Ureter (tissue), 1 donor: ENCODE measurements at places on chromosomes 7 and 10. TPM values are rescaled to one million over a fixed set of nuclear protein-coding genes. Genes with fewer than 3 reads are reported as not detected.

- no peak for DNase-seq
These were observed 129.2 kb upstream of the COL1A2 start for GRCh38 chr7:94265456-94265855.

The MMP21 gene
- not detected for total RNA-seq

- DNase-seq, result peak; percentile 53
These were observed 1378.7 kb downstream of the XPNPEP1 start for GRCh38 chr10:108544500-108545120.

DNA sequence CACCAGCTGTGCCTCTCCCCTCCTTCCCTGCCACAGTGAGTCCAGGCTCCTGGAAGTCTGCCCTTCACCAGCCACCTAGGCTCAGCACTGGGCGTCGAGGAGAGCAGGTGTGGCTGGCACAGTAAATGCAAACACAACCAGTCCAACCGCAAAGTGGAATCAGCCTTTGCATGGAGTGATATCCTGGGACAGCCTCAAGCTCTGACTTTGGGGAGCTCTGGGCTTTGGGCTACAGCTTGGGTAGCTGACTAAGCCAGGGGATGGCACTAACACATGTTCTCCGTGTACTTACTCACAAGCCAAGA lies 312.4 kb downstream of the KCNMA1 start:
- no peak for DNase-seq

GRCh38 chr10:63798599-63799498 lies 277.6 kb downstream of the REEP3 start:
- peak; percentile 73 for DNase-seq

DNA sequence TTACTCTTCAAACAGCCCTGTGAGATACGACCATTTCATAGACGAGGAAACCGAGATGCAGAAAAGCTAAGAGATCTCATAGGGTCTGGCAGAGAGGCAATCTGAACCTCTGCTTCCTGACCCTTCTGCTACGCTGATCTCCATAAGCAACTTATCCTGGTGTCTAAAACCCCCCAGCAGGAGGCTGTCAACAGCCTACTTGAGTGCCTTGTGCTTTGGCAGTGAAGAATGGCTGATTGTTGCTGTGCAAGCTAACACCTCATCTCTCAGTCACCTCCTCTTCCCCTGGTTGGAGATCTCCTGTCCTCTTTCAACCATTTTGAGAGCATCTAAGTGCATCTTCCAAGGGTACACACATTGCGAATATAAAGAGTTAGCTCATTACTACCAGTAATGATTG lies 86.2 kb downstream of the AOAH start:
- DNase-seq, result no peak

- no peak for DNase-seq
These were observed 942.5 kb downstream of the KCNMA1 start for GRCh38 chr10:76695069-76695468.

- no peak for DNase-seq
These were observed 128.1 kb upstream of the VIPR2 start for GRCh38 chr7:159272739-159273138.

- no peak for DNase-seq
These were observed 266.1 kb downstream of the TCF7L2 start for GRCh38 chr10:113216102-113216501.
